ENCODE measurements at places on chromosomes 5 and 9.

DNA sequence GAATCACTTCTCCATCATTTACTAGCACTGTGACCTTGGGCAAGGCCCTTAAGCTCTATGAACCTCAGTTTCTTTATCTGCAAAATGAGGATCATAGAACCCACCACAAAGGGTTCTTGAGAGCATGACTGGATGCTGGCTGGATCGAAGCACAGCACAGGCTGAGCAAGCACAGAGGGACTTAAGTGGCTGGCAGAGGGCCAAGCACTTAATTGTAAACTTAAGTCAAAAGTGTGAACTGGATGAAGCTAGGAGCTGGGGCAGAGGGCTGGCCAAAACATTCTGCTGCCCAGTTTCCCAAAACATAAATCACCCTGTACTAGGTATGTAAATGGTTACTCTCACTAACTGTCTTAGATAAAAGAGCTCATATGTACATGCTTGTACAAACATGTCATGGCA, 112.3 kb upstream of the WWC1 start:
- DNase-seq: no peak

GRCh38 chr5:173451031-173451430, 122.8 kb upstream of the STC2 start:
- no peak for DNase-seq

GRCh38 chr9:36896296-36896695, 137.8 kb downstream of the PAX5 start:
- no peak for DNase-seq

GRCh38 chr5:8851101-8851500, 694.8 kb downstream of the SEMA5A start:
- DNase-seq: no peak

GRCh38 chr5:38595132-38595745, 38.8 kb upstream of the LIFR start:
- no peak for DNase-seq

DNA sequence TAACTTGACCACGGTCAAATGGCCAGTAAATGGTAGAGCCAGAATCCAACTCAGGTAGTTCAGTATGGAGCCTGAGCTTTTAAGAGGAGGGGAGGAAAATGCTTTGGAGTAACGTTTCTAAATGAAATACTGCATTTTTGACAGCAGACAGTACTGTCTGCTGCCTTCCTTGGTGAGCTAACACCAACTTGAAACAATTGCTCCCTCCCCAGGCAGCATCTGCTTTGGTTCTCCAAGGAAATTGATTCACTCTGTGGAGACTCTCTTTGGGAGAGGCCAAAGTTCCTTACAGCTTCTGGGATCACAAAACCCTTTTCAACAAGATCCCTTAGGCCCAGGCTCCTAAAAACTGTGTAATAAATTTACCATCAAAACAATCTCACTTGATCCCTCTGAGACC, 75.2 kb upstream of the SSBP2 start:
- no peak for DNase-seq

DNA sequence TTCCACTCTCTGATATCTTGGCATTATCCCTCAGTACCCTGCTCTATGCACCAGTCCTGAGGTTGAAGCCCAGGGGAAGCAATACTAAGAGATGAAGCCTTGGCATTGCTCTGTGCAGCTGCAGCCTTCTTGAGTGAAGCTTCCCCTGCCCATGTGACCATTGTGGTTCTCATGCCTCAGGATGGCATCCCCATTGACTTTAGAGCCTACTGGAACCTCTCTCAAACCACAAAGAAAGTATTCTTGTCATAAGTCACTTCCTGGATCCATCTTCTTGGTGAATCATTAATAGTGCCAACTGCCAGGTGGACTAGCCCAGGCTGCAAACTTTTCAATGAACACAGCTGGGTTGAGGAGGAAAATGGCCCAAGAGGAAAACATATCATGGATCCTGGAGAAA, 283.9 kb upstream of the RFX3 start:
- DNase-seq: no peak

GRCh38 chr5:113490317-113490716, 2.1 kb upstream of the MCC start:
- no peak for DNase-seq

GRCh38 chr5:133938929-133939328, 29.5 kb downstream of the C5orf15 start:
- no peak for DNase-seq

DNA sequence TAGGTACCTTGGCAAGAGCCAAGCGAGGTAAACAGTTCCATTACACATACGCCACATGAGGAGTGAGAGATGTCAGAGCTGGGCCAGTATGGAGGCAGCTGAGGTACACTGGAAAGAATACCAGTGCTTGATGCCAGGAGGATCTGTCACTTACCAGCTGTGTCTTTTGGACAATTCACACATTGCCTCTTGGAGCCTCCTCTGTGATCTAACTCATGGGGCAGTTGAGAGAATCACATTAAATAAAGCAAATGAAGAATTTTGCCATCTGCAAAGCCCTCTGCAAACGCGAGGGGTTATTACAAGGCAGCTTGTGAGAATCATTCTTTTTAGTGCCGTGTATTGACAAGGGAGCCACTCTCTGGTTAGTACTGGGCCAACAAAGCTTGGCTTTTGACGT, 429.7 kb upstream of the KLF4 start:
- no peak for DNase-seq

GRCh38 chr5:10331341-10331796, 22.1 kb upstream of the MARCHF6 start:
- DNase-seq: peak; percentile 85

DNA sequence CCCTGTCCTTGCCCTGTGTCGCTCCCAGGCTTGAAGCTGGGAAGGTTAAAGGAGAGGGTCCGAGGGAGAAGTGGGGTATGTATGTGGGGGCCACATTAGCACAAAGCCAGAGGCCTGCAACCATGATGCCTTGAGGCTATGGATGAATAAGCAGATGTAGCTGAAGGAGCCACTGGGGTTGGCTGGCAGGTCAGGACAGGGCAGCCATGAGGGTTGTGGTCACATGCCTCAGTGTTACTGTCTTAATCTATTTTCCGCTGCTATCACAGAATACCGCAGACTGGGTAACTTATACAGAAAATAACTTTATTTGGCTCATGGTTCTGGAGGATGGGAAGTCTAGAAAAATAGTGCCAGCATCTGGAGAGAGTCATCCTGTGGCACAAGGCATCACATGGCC, 9.2 kb upstream of the GRHPR start:
- no peak for DNase-seq

DNA sequence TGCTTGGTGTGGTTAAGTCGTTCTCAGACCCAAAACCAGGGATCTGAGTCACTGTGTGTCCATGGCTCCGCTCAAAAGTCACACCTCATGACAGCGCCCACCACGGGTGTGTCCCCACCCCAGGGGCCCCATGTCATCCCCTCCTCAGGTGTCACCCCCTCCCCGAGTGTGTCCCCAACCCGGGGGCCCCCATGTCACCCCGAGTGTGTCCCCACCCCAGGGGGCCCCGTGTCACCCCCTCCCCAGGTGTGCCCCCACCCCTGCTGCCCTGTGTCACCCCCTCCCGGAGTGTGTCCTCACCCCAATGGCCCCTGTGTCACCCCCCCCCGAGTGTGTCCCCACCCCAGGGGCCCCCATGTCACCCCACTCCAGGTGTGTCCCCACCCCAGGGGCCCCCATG, 5.1 kb downstream of the LRRC14B start:
- DNase-seq: no peak

DNA sequence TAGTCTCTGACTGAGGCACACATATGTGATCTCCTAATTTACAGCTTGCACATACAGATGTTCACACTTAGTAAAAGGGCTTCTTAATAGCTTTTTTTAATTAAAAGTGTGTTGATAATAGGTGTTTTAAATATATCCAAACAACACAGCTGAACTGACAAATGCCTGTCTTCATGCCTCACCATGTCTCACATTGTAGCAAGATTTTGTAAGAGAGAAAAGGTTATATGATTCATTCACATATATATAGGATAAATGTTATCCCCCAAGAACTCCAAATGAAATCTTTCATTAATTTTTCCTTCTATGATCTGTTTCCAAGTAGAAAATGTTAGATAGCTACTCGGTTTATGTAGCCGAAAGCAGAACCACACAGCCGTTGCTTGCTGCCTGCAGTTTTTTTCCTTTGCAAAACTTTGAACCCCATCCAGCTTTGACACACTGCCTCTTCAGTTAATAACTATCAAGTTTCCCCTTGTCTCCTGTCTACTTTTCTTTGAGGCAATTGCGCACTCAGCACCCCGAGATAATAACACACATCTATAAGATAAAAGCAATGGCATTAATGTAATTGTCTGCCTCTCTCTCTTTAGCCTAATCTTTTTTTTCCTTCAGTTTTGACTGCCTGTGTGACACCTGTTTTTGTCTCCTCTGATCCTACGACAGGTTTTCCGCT, 299.2 kb downstream of the BNC2 start:
- no peak for DNase-seq

DNA sequence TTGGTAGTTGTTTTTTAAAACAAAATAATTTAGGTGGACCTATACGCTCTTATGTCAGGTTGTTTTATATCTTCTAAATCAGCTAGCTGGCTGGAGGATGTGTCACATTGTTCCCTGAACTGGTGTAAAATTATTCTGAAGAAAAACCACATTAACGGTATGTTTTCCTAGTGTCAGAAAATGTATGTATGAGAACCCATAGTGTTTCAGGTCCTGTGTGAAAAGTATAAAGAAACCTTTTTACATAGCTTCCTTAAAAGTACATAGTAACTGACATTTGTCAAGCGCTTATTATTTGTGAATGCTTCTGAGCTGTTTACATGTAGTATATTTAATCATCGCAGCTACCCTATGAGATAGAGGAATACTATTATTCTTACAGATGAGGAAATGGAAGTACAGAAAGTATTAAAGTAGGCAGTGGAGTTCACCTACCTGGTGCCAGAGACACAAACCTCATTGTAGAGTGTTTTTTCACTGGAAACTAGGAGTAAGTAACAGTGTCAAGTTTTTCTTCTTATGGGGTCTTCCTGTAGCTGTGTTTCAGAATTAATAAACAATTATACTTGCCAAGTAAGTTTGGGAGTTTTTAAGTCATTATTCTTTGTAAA, 10.4 kb upstream of the FAM120AOS start:
- DNase-seq: no peak

Measured in pancreas (tissue), 10 donors.